ENCODE measurements at places on chromosomes 3 and 15.
A peak's percentile ranks its signal among the peaks of the same experiment; 100 is the strongest.

DNA sequence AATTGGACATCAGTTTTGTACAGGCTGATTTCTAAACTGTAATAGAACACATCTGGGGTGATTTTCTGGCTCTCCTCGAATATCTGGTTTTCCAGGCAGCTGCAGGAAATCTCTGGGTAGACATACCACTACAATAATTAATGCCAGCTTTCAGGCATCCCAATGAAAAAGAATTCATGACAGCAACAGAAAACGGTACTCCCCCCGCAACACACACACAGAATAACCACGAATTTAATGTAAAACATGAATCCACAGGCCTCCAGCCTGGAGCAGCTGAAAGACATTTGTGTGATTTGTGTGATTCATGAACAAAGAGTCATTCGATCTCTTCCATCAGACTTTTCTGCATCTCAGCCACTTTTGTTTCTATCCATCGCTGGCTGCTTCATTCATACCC lies 262.2 kb downstream of the MAGI1 start:
- DNase-seq: peak; percentile 67

GRCh38 chr3:104316118-104316517 lies 1050.6 kb upstream of the ALCAM start:
- no peak for DNase-seq

DNA sequence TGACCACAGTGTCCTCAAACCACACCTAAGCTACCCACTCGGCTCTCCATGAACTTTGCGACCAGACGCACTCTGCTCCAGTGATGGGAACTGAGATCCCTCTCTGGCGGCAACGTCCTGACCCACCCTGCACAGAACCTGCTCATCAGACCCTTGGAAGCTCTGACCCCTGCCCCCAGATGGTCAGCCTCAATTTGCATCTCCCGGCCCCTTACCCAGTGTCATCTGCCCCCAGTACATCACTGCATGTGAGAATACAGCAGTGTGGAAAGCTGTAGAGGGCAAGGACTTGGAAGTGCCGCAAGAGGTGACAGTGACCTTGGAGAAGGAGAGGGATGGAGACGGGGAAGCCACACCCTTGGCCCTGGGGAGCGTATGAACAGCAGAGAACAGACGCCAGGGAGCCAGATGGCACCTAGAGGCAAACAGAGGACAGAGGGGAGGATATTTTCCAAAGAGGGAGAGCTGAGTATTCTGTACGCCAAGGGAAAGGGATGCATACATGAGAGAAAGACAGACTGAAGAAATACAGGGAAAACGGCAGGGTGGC lies 192.0 kb downstream of the XXYLT1 start:
- no peak for DNase-seq

DNA sequence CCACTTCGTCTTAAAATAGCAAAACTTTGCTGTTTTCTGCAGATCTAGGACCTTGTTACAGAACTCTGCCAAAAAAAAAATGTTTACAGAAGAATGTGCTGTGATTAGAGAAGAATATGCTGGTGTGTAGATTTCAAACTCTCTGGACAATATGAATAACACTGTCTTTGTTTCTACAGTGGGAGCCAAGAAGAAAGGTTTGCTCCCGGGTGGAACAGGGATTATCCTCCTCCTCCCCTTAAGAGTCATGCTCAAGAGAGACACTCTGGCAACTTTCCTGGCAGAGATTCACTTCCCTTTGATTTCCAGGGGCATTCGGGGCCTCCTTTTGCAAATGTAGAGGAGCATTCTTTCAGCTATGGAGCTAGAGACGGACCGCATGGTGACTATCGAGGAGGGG lies 27.3 kb downstream of the RBM6 start:
- DNase-seq: no peak

- DNase-seq: no peak
Measured at GRCh38 chr3:160935413-160936095, 169.6 kb downstream of the B3GALNT1 start.

- DNase-seq: peak; percentile 45
Measured at GRCh38 chr15:70636540-70637165, 126.7 kb downstream of the UACA start.

All from AG08395 (cell line).